Regular cardiac myocyte (primary cell): ENCODE measurements at places on chromosomes 13 and 19. TPM values are rescaled to one million over a fixed set of nuclear protein-coding genes. Genes with fewer than 3 reads are reported as not detected.

The ZGLP1 gene
- 0.38 and 1.1 TPM in 2 replicates for total RNA-seq

The SLITRK5 gene
- not detected in 2 replicates for total RNA-seq

The EPS8L1 gene
- total RNA-seq: 0.56 and 1.3 TPM in 2 replicates

The SYDE1 gene
- total RNA-seq: 23.4 and 33.4 TPM in 2 replicates

The KL gene
- under 0.01 TPM in 2 replicates for total RNA-seq

The KANK2 gene
- total RNA-seq: 171 and 274 TPM in 2 replicates

The ZNF835 gene
- 0.38 and 1.7 TPM in 2 replicates for total RNA-seq

The KLF2 gene
- 1.7 and 5.6 TPM in 2 replicates for total RNA-seq

The NDUFS7 gene
- 47.6 and 53.3 TPM in 2 replicates for total RNA-seq

The PSG6 gene
- total RNA-seq: 0.85 TPM in 1 of 2 replicates, not detected in the other

The PCDH17 gene
- 2.8 and 9.4 TPM in 2 replicates for total RNA-seq

The CATSPERD gene
- not detected in 2 replicates for total RNA-seq

The APOC4 gene
- not detected in 2 replicates for total RNA-seq

The IZUMO2 gene
- not detected in 2 replicates for total RNA-seq

The CYP2A6 gene
- total RNA-seq: not detected in 2 replicates

The TNFSF9 gene
- total RNA-seq: 0.19 and 1.1 TPM in 2 replicates

The CYSLTR2 gene
- 0.19 and 4.8 TPM in 2 replicates for total RNA-seq

The APOC1 gene
- 1.3 and 3.4 TPM in 2 replicates for total RNA-seq

The THSD1 gene
- total RNA-seq: 12.3 and 14.9 TPM in 2 replicates

The TNNT1 gene
- total RNA-seq: 3.4 and 3.8 TPM in 2 replicates

The CGB2 gene
- total RNA-seq: not detected in 2 replicates

The NCAN gene
- total RNA-seq: under 0.01 TPM in 1 of 2 replicates, not detected in the other

The HSPBP1 gene
- total RNA-seq: 18.9 and 40.6 TPM in 2 replicates

The SELENOV gene
- not detected in 2 replicates for total RNA-seq
